ENCODE measurements at places on chromosomes 13 and 19.
A peak's percentile ranks its signal among the peaks of the same experiment; 100 is the strongest.

GRCh38 chr13:44758630-44759383 lies 182.7 kb upstream of the TSC22D1 start:
- peak; percentile 22 for DNase-seq

- no peak for DNase-seq
These were observed 102.7 kb upstream of the POSTN start for GRCh38 chr13:37701306-37701705.

DNA sequence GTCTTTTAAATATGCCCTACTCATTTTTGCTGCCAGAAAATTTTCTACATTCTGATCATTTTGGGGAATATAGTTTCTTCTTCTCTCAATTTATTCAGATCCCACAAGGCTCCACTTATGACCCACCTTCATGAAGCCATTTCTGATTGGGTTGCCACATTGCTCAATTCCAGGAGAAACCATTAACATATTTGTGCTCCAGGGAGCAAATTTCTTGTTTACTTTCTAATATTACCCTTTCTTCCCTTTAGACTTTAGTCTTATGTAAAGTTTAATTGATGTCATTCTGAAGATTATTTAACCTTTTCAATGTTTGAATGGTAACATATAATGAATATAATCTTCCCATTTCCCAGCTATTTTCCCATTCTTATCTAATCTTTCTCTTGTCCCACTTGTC lies 331.8 kb downstream of the ITGBL1 start:
- DNase-seq = no peak

DNA sequence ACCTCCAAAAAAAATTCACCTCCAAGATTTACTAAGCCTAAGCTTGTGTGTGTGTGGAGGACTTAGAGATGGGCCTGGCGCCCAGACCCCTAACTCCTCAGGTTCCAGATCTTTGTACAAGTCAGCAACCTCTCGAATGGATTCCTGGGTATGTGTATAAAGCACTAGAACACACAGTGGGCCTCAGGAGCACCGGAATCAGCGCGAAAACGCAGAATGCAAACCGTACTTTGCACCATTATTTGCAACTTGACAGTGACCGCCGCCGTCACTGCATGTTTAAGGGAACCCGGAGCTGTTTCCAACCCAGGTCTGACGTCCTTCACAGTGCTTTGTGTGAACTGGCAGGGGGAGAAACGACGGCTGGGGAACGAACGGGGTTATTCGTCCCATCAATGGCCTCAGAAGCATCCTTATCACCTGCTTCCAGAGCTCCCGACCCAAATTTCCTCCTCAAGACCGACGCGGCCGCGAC lies 688 bp downstream of the ZNF606 start:
- no peak for DNase-seq

DNA sequence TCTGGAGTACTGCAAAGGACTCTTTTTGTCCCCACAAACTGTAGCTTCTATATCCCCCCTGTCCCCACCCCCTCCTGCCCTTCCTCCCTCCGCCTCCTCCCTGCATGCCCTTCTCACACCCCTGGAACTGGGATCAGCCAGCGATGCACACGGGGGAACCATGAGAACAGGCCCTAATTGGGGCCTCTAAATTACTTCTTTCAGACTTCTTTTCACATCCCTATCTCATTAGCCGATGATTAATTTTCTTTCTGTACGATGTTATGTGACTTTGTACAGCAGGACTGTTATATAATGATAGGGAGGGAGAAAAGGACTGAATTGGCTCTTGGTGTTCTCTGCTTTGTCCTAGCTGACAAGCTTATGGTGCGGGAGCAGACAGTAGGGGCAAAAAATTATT lies 347.5 kb downstream of the DNAJC15 start:
- DNase-seq = no peak

GRCh38 chr13:19591864-19592263 lies 30.5 kb upstream of the TPTE2 start:
- no peak for DNase-seq

DNA sequence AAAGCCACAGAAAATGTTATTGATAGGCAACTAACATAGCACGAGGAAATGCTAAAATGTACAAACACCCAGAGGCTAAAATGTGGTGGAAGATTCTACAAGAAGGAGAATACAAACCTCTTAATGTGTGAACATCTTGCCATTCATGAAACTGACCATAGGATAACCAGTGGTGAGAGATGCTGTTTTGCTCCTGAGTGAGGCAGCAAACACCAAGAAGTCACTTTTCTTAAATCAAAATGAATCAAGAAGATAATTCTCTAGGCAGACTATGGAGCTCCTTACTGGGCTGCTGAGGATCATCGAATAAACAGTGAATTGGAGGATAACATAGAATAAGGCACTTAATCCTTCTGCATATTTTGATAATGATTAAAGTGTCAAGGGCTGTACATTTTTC lies 375.4 kb upstream of the SLITRK6 start:
- no peak for DNase-seq

DNA sequence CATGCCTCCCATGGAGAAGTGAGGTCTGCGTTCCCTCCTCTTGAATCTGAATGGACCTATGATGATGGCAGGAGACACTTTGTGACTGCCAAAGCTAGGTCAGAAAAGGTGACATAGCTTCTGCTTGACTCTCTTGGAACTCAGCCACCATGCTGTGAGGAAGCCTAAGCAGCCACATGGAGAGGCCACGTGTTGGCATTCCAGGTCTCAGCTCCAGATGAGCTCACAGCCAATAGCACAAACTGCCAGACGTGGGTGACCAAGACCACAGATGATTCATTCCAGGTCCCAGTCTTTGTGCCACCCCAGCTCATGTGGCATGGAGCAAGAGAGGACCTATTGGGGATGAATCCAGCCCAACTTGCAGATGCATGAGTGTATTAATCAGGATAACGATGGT lies 8.7 kb upstream of the GGACT start:
- no peak for DNase-seq

DNA sequence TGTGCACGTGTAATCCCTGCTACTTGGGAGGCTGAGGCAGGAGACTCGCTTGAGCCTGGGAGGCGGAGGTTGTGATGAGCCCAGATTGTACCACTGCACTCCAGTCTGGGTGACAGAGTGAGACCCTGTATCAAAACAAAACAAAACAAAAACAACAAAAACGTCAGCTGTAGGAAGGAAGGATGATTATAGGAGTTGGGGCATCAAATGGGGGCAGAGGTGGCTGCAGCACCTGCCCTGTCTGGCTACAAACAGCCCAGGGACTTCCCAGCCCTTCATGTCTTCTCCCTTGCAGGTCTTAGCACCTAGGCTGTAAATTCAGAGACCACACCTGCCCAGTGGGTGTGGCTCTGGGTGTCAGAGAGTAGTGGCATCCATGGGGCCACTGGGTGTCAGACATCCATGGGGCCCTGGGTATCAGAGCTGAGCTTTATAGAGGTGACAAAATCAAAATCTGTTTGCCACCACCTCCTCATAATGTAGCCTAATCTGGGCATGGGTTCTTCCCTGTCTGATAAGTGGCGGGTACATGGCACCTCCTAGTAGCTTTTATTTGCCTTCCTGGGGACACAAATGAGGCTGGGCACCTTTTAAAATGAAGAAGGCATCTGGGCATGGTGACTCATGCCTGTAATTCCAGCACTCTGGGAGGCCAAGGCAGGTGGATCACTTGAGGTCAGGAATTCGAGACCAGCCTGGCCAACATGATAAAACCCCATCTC lies 4.7 kb upstream of the B3GNT3 start:
- DNase-seq = no peak

- DNase-seq = no peak
These were observed 100.3 kb downstream of the ARHGEF7 start for GRCh38 chr13:111215081-111216047.

Data from pancreas (tissue), 10 donors.